Stimulated activated CD8-positive, alpha-beta memory T cell treated with anti-CD3 and anti-CD28 coated beads, Interleukin-2, amount 100 ng/mL, for 1 hour (primary cell): ENCODE measurements at places on chromosomes 2 and 18.

DNA sequence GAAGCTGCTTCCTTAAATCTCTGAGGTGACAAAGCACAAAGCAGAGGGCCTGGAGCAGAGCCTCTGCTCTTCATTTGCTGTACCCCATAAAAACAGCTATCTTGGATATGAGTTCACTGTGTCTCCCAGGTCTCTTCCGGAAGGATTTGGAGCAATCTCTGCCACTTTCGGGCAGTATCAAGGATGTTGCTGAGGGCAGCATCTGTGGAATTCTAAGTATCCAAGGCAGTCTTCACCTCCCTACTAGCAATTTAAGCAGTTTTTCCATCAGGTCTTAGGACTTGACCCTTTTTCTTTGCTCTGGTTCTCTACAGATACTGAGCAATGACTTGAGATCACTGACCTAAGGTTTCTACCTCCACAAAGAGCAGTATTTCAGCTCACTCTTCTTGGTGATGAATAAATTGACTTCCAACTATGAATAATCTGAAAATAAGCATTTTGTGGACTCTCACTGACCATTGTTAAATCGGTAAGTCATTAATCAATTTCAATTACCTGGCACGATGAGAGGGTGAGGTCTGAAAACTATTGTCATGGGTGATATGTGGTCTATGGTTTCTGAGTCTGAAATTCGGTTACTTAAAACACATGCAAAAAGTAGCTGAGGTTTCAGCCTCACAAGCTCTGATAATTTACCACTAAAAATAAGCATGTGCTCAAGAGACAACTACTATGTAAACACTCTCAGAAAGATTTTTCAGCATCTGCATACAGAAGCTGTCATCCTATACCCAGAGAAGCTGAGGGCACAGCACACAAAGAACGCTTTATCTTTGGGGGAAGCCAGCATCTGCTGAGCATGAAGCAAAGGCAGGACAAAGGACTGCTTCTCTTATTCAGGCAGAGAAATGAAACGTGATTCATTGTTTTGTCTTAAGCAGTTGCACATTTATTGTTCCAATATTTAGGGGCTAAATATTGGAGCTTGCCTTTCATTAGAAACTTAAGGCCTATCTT, 32.1 kb upstream of the SPATS2L start:
- DNase-seq, result no peak

GRCh38 chr2:121164042-121164441, 121.0 kb downstream of the TFCP2L1 start:
- DNase-seq, result no peak

GRCh38 chr2:112055730-112056625, 909 bp downstream of the TMEM87B start:
- no peak for DNase-seq

DNA sequence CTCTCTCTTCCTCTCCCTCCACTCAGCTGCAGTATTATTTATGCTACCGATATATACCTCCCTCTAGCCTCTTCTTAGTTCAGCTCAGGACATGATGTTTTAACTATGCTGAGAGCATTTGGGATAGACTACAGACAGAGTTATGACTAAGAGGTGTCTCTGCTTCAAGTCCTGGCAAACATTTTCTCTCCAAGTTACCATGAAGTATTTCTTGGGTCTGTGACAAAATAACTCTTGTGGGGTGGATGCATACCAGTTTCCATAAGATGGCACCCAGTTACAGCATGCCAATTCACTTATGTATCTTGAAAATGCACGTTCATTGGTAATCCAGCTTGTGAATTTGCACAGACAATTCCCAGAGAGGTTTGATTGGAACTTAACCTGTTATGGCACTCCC, 737.6 kb downstream of the SLC4A3 start:
- no peak for DNase-seq

GRCh38 chr2:233353101-233353768, 1.1 kb upstream of the DGKD start:
- no peak for DNase-seq

GRCh38 chr2:216765761-216766262, 70.5 kb upstream of the IGFBP5 start:
- no peak for DNase-seq
